ENCODE measurements at places on chromosomes 13 and 19.

DNA sequence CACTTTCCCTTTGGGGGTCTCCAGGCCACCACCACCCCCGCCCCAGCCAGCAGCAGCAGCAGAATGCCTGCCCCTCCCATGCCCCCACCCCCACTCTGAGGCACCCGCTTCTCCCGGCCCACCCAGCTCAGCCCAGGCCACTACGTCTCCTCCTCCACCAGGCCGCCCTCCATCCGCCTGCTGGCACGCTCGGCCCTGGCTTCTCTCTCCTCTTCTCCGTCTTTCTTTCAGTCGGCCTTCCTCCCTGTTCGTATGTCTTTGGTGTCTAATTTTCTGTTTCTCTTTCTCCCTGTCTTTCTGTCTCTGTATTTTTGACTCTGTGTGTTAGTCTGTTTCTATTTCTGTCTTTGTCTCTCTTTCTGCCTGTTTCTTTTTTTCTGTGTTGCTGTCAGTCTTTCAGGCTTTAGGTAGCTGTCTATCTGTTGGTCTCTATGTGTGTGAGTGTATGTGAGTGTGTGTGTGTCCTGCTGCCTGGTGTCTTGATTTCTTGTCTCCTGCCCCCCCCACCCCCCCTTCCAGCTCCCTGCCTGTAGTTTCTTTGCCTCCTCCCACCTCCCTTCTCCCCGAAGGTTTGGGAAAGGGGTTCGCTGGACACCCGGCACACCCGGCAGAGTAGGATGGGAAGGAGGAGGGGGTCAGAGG is at the start of gene LGI4:
Gene LGI4, minus strand, starts transcription at position 459 of the 642 bp plus-strand sequence. Its CDS starts 379 bp downstream, at position 80.
- no peak for DNase-seq

- DNase-seq = no peak
These were observed 722 bp downstream of the DCAF15 start for GRCh38 chr19:13952931-13953531.

- no peak for DNase-seq
These were observed 57.4 kb downstream of the KCNRG start for GRCh38 chr13:50072676-50073075.

GRCh38 chr19:56167064-56167578 is 8.7 kb upstream of the GALP start:
- no peak for DNase-seq

DNA sequence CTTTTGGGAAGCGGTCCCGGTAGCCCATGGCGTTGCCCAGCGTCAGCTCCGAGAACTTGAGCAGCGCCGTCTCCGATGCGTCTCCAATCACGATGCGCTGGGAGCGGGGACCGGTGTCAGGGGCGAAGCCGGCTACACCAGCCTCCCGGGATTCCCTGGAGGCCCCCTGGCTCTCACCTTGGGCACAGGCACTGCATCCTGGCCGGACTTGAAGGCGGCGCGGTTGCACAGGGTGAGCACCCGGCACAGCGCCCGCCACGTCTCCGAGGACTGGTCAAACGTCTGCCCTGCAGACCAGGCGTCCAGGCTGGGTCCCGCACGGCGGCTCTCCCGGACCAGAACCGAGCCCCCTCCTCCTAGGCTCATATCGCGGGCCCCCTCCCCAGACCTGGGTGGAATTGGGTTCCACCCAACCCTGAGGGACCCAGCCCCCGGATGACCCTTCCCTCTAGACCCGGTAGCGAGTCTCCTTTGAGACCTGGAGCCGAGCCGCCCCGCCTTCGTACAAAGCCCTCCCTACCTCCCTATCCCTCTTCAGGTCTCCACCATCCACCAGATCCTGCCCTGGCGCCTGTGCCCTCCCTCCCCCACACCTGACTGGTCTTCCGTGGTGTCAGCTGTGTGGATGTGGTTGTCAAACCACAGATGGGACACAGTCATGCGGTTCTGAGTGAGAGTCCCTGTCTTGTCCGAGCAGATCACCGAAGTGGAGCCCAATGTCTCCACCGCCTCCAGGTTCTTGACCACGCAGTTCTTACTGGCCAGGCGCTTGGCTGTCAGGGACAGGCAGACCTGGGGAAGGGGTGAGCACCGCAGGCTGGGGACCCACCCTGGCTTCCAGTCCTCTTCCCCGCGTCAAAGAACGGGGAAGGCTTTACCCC is 4.8 kb downstream of the ATP4A start:
- no peak for DNase-seq

DNA sequence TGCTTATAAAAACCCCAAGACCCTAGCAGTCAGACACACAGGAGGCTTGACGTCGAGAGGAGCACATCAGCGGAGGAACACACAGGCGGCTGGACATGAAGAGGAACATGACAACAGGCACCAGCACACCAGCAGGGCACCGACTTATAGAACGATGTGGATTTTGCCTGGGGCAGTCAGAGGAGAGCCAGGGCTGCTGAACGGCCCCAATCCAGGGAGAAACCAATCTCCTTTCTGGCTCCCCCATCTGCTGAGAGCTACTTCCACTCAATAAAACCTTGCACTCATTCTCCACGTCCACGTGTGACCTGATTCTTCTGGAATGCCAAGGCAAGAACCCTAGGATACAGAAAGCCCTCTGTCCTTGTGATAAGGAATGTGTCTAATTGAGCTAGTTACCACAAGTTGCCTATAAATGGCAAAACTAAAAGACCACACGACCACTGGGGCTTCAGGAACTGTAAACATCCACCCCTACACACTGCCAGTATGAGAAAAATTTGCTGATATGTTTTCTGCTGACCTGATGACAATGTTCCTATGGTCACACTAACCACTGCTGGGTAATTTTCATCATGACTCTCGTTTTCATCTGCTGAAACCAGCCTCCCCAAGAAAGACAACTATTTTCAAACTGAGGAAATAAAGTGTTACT is 35.8 kb upstream of the CEACAM21 start:
- no peak for DNase-seq

GRCh38 chr19:6448045-6448444 is 11.5 kb downstream of the SLC25A23 start:
- DNase-seq = no peak

DNA sequence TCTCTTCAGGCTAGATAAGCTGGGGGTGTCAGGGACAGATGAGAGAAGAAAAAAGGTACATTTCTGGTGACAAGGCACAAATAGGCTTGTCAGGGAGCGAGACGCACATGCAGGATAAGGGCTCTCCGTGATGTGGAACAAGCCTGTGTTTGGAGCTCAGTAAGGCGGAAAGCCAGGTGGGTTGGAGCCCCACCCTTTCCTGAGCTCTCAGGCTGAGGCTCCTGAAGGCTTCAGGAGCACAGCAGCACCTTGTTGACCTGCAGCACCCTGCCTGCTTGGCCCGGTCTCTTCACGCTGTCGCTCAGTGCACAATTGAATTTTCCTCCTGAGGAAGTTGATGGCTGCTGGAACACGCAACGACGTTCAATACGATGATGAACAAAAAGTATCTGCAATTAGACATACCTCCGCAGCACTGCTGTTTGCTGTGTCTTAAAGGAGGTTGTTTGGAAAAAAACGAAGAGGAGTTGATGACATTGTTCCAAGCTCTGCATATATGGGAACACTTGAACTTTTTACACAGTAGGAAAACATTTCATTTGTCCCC is 29.3 kb downstream of the SERP2 start:
- no peak for DNase-seq

DNA sequence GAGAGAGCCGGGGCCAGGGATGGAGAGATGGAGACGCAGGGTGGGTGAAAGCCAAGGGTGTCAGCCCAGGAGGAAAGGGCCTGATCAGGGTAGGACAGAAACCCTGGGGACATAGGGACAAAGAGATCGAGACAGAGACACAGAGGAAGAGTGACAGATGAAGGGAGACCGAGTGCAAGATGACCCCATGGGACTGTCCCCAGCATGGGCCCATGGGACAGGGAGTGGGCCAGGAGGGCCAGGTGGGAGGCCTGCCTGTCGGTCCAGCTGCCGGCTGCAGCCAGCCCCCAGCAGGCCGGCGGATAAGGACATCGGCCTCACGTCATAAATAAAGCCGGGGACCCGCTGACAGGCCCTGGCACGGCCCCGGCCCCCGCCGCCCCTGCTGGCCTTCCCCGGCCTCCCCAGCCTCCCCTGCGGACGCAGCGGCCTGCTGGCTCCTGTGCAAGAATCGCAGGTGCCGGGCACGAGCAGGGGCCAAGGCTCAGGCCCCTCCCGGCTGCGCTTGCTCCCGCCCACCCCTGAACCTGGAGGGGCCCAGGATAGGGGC is 6.3 kb downstream of the REX1BD start:
- DNase-seq = no peak

GRCh38 chr13:21282065-21282464 is 105.6 kb downstream of the MRPL57 start:
- no peak for DNase-seq

DNA sequence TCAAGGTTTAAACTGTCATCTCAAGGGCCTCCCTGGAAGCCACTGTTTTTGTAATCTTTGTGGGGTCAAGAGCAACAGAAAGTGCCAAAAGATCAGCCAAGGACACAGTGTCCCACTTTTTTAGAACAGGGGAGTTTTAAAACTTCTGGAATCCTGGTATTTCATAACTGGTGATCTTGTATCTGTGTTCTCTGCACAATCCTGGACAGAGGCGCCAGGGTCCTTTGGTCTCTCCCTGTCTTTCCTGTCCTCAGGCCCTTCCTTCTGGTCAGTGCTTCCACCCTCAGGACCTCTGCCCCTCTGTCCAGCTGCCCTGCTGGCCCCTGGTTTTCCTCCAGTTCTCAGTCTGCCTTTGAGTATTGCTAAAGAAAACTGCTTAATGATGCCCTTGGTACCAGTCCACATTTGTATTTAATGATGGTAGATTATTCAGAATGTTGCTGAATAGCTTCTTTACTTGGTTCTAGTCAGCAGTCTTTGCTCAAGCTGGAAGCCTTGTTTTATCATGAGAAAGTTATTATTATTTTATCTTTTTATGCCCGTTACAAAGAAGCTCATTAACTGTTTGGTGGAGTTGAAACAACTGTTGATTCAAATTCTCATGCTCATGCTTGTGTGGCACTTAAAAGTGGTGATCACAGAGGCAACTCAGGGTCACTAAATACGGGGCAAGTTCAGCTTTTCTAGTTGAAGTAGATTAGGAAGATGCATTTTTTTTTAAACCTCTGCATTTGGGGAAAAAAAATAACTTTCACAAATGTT is 47.5 kb downstream of the WASF3 start:
- DNase-seq = no peak

GRCh38 chr13:109804654-109805053 is 18.3 kb upstream of the IRS2 start:
- no peak for DNase-seq

DNA sequence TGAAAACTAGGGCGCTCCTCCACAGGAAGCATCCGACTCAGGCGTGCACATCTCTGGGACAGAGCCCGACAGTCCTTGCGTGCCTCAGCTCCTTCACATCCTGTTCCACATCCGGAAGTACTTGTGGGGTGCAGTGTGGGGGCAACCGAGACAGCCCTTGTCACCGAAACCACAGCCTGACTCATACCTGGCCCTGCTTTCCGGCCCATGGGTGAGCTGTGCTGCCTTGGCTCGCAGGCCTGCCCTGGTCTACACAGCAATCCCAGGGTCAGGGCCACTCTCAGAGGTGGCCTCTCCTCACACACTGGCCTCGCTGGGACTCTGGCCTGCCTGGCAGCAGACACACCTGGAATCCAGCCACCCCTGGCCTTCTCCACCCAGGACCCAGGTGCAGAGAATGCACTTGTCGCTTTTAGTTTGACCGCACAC is 100.4 kb downstream of the STK24 start:
- DNase-seq = no peak

DNA sequence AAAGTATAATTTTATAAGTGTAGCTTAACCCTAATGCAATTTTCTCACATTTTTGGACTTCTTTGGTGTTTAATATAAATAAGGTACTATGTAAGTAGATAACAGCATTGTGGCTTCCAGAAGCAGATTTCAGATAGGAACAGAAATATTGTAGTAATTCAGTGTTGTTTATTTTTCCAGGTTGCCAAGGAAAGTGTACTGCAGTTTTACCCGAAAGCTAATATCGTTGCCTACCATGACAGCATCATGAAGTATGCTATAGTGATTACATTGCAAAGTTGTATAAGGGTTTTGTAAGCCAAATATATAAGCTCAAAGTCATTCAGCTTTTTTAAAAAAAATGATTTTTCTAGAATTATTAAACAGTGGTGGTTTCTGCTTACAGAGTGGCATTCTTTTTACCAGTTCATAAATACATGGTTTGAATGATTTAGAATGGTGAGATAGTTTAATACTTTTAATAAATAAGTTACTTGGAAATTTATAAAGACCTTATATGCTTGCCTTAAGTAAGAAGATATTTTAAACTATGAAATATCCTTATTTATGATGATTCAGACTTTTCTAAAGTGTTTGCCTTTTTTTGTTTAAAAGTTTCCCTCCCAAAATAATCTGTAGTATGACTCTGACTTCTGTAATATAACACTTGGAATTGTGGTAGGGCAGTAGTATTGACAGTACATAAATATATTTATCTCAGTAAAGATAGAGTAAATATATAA is 3.7 kb downstream of the UBA2 start:
- no peak for DNase-seq

- no peak for DNase-seq
These were observed 583.9 kb upstream of the SLITRK6 start for GRCh38 chr13:86383151-86383550.

DNA sequence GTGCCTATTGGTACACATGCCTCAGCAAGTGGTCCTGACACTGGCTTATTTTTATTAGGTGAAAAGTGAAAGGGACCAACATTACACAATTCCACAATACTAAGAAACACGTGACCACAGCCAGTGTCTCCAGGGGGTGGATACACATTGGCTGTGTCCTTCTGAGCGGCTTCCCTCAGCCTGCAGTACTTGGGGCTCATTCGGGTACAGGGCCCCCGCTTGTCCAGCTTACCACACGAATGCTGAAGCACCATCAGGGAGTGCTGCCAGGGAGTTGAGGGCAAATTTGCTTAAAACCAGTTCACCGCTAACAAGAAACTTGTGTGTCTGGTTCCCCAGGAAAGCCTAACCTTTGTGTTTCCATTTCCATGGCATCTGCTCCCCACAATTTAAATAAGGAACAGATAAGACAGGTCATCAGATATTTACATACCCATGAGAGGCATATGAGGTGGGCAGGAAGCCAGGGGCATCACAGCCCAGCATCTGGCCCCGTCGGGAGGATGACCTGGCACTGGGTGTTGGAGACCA is 23.3 kb downstream of the PBX4 start:
- DNase-seq = no peak

- no peak for DNase-seq
These were observed 26.6 kb upstream of the OR10H1 start for GRCh38 chr19:15841875-15842569.

GRCh38 chr19:40630571-40631160 is 29.5 kb downstream of the LTBP4 start:
- DNase-seq = no peak

GRCh38 chr13:66139701-66140100 is 1090.4 kb downstream of the PCDH9 start:
- no peak for DNase-seq

- DNase-seq = no peak
These were observed 91.9 kb upstream of the TEX29 start for GRCh38 chr13:111228262-111229144.

- DNase-seq = no peak
These were observed 12.5 kb downstream of the ZNF611 start for GRCh38 chr19:52722062-52723003.

- DNase-seq = no peak
These were observed 8.1 kb upstream of the PGLYRP1 start for GRCh38 chr19:46030812-46031550.

All from D721Med (cell line).